NB4 (cell line): ENCODE measurements at places on chromosomes 3 and 15.
A peak's percentile ranks its signal among the peaks of the same experiment; 100 is the strongest.

GRCh38 chr3:13111873-13112520 lies 38.8 kb upstream of the IQSEC1 start:
- DNase-seq, result no peak

GRCh38 chr3:179027326-179027900 lies 44.2 kb downstream of the ZMAT3 start:
- DNase-seq, result no peak

- peak; percentile 86 for DNase-seq
These were observed 1.4 kb downstream of the LYSMD2 start for GRCh38 chr15:51736069-51736468.

GRCh38 chr15:22240986-22241385 lies 160.7 kb downstream of the OR4M2 start:
- no peak for DNase-seq

- no peak for DNase-seq
These were observed 77.0 kb downstream of the NTRK3 start for GRCh38 chr15:88179562-88179961.

- DNase-seq, result no peak
These were observed 27.0 kb upstream of the ANKDD1A start for GRCh38 chr15:64884679-64885078.

GRCh38 chr15:68430471-68431036 lies 1.4 kb downstream of the ITGA11 start:
- DNase-seq, result no peak

GRCh38 chr15:29541309-29541708 lies 271.7 kb upstream of the NSMCE3 start:
- DNase-seq, result no peak

DNA sequence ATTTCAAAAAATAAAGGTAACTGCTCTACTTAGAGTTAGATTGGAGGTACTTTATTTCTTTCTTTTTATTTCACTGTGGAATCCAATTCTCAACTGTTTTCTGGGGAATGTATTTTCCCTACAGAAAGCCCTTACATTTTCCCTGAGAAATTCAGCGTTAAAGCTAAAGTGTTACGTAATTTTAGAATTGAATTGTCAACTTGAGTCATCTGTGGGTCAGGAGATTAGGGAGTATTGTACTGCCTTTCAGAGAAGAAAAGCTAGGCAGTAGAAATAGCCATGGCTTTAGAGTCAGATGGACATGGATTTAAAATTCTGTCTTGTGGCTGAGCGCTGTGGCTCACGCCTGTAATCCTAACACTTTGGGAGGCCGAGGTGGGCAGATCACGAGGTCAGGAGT lies 728.6 kb downstream of the ROBO1 start:
- DNase-seq, result no peak

GRCh38 chr3:158106766-158107471 lies 699 bp upstream of the SHOX2 start:
- DNase-seq, result no peak

DNA sequence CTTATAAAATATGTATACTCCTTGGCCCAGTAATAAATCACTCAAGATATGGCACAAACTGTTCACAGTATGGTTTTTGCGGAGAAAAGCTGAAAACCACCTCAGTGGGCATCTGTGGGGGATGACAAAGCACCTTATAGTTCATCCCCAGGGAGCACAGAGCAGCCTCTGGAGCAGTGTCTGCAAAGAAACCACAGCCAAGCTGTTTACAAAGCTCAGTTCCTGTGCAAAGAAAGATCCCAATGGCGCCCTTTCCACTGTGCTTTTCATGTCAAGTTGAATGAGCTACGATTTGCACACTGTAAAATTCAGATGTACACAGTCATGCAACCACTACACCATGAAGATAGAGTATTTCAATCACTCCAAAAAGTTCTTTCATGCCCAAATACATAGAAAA lies 2.5 kb upstream of the EFCC1 start:
- DNase-seq, result peak; percentile 92

DNA sequence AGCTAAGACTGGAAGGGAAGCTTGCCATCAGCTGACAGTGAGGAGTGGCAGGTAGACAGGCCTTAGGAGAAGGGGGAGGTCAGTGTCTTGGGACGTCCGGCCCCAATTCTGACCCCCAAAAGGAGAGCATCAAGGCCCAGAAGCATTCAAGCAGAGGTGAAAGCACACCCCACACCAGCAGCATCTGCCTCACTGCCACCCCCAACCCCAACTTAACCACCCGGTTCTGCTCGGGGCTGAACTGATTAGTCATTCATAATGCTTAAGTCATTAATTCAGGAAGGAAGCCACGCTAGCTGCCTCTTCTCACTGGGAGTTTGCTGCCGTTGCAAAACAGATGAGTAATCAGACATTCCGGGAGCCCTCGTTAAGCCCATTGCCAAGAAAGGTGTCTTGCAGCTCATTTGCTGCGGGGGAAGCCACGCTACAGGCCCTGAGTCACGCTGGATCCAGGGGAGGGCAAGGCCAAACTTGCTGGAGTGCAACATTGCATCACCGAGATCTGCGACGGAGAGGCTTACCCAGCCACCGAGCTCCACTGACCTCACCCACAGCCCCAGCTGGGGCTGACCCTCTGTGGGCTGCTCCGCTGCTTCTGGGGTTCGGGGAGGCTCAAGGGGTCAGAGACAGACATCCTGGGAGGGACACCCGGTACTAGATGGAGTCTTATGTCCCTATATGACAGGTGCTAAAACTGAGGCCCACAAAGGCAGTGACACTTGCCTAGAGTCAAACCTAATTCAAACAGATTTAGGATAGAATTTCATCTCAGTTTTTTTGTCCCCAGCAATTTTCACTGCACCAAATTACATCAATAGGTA lies 46.4 kb upstream of the HES1 start:
- peak; percentile 99 for DNase-seq

GRCh38 chr15:61011576-61012336 lies 217.3 kb downstream of the RORA start:
- no peak for DNase-seq

DNA sequence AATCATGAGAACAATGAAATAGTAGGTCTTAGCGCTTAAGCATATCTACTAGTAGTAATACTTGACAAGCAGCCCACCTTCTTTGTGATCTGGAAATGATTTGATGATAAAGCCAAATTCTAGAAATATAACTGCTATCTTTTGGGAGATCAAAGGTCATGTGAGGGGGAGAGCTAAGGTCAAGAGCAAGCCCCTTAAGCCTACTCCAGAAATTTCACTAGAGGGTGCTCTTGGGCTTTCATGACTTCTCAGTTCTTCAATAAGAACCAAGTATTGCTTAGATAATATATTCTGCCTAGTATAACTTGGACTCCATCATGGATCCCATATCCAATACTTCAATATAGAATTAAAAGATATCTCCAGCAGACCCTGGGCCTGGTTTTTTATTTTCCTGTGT lies 319.6 kb downstream of the ZBTB20 start:
- DNase-seq, result peak; percentile 58

DNA sequence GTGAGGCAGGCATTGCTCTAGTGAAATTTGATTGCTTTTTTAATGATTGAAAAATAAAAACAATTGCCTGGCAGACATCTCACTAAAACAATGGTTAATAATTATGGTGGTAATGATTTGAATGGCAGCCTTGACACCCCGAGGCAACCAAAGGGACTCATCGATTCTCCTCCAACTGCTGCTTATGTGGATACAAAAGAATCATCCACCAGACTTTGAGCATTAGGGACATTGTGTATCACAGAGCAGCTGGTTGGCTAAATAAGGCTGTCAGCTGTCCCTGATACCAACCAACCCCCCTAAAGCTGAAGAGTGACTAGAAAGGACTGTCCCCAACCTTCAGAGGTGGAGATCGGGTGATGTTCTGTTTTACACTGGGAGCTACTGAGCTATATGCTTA lies 1.7 kb upstream of the CD47 start:
- DNase-seq, result no peak

GRCh38 chr15:39403640-39404117 lies 177.2 kb upstream of the THBS1 start:
- DNase-seq, result no peak

DNA sequence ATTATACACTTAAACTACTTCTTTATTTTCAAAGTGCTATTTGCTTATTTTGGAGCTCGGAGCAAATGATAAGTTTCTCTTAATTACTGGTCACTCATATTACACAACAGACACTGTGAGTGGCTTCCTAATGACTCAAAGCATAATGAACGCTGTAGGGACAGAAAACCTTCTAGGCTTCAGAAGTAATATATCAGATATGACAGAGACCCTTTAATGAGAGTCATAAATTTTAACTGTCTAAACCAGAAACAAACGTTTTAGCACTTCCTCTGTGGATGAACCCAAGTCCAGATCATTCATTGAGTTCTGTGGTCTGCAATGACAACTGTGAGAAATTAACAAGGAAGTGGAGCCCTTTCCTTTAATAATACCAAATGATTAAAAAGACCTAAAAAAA lies 66.6 kb downstream of the ARPP21 start:
- DNase-seq, result no peak

GRCh38 chr3:114093596-114093995 lies 37.1 kb downstream of the QTRT2 start:
- peak; percentile 15 for DNase-seq

DNA sequence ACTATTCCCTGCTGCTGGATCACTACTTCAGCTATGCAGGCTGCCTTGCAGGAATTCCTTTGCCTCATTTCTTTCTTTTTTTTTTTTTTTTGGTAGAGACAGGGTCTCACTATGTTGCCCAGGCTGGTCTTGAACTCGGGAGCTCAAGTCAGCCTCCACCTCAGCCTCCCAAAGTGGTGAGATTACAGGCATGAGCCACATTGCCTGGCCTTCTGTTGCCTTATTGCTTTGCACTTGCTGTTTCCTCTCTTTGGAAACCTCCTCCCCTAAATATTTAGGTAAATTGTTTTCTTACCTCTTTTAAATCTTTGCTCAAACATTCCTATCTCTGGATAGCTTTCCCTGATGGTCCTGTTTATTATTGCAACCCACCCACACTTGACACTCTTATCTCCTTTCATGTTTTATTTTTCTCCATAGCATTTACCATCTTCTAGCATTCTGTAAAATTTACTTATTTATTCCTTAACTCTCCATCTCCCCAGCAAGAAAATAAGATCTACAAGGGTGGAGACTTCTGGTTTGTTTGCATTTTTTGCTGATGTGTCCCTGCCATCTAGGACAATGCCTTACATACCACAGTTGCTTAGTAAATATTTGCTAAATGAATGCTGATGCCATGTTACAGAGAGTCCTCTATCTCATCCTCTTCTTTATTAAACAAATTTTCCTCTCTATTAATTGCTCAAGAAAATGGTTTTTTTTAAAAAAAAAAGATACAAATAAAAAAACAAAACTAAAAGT lies 134.8 kb downstream of the P2RY1 start:
- no peak for DNase-seq

DNA sequence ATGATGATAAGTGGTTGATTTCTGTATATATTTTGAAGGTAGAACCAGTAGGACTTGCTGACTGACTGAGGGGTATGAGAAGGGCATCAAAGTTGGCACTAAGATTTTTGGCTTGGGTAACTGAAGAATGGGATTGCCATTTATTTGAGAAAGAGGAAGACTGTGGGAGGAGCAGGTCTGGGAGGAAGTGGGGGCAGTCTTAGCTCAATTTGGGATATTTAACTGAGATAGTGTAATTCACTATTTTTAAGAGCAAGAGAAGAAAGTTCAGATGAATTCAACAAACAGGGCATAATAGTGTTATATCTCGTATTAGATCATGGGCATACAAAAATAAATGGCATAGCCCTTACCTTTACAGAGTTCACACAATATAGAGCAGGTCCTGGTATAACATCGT lies 1.7 kb downstream of the BUB1B start:
- peak; percentile 22 for DNase-seq

DNA sequence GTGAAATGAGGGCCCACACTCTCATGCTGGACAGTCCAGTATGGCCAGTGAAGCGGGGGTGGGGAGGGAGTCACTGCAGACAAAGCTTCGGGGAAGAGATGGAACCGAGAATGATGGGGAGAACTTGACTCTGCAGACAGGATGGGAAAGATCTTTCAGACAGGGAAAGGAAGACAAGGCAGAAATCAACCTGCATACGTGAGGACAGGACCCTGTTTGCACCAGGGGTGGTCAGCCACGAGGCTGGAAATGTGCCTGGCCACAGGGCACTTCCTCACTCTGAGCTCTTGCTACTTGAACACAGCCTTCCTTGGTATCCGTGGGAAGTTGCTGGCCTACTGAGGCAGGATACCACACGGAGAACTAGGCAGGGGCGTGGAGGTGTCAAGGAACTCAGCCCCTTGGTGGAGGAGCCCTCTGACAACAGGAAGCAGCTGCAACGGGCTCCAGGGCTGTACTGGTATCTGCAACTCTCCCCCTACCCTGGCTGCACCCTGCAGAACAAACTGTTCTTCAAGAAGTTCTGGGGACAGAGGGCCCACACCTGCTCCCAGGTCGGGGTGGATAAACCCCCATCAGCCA lies 9.3 kb upstream of the SRP14 start:
- DNase-seq, result peak; percentile 77

DNA sequence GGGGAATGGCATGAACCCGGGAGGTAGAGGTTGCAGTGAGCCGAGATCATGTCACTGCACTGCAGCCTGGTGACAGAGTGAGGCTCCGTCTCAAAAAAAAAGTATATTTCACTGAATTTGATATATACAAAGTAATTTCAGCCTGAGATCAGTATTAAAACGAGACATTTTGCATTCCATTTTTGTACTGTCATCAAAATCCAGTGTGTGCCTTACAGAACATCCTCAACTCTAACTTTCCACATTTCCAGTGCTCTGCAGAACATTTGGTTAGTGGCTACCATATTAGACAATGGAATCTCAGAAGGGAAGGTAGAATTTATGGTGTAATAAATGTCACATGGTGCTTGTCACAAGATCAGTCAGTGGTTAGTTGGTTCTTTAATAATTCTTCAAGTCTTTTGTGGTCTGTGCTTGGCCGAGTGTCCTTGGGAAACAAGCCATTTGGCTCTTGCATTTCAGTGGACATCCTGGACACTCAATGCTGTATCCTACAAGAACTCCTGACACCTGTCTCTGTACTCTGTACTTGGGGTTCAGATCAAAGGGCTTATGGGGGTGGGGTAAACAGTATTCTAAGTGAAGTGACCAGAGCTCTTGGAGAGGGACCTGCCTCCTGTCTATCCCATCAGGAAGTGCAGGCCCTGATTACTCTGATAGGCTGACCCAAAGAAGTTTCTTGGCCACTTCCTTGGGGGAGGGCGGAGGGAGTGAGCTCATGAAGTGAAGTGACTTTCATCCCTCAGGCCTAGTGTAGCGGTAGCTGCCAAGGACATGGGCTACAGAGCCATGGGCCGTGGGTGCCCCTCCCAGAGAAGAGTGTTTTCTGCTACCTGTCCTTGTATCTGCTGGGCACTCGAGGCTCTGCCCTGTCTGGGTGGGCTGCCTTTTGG lies 3.7 kb downstream of the ACVR2B start:
- DNase-seq, result no peak

DNA sequence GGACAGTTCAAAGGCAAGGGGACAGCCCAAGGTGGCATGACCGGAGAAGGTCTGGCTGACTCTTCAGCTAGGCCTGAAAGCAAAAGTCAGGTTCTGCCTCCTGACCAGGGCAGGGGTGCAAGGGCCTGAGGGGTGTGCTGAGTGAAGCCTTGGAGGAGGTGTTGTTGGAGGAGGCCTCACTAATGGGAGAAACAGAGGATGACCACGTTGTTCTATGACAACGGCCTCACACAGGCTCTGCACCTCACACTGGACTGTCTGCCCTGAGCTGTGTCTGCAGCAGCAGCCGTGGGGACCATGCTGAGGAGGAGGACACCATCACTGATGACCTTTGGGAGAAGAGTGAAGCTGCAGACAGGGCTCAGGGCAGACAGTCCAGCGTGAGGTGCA lies 116.9 kb upstream of the ABHD17C start:
- no peak for DNase-seq
